ENCODE measurements at places on chromosomes 5 and 9.

- DNase-seq, result no peak
Measured at GRCh38 chr9:108377382-108377781, 478.4 kb downstream of the ACTL7B start.

DNA sequence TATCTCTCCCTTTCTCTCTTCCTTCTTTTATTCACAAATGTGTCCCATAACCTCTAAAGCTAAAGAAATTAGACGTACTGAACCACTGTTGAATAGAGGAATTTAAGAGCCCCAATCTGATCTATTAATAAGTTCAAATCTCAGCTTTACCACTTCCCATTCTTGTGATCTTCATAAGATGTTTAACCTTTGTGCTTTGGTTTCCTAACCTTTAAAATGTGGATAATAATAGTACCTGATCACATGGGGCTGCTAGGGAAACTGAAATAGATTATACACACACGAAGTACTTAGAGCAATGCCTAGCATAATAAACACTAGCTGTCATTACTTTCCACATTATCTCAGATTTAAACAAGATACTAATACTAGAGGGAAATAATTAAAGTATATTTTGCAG is 324.3 kb upstream of the SEMA6A start:
- no peak for DNase-seq

- no peak for DNase-seq
Measured at GRCh38 chr5:139481580-139482049, 943 bp downstream of the STING1 start.

- no peak for DNase-seq
Measured at GRCh38 chr9:75892216-75892911, 1.9 kb downstream of the PCSK5 start.

- no peak for DNase-seq
Measured at GRCh38 chr5:115319007-115319406, 22.6 kb upstream of the CCDC112 start.

DNA sequence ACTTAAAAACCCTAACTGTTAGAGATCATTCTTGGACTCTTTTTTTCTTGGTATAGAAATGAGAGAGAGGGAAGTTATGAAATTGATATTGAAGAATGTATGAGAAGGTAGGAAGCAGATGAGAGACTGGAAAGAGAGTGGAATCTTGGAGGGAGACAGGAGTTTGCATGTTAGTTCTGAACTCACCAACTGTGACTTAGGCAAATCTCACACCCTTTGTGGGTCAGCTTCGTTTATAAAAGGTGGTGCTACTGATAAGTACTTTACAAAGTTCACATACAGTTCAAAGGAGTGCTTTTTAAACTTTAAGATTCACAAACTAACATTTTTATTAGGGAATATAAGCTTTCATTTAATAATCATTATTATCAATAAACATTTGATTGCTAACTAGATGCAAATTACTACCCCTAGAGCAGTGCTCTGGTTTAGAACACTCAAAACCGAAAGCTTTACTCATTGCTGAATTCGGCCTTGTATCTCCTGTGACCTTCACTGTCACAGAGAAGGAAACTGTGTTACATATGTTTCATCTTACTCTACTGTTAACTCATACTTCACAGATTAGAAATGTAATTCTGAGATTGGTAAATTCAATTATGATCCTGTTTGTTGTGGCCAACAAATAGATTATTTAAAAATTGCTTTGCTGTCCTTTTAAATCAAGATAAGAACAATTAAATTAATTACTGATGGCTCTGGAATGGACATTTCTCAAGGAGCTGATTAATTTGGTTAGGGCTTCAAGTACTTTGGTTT is 143.2 kb downstream of the RMI1 start:
- no peak for DNase-seq

DNA sequence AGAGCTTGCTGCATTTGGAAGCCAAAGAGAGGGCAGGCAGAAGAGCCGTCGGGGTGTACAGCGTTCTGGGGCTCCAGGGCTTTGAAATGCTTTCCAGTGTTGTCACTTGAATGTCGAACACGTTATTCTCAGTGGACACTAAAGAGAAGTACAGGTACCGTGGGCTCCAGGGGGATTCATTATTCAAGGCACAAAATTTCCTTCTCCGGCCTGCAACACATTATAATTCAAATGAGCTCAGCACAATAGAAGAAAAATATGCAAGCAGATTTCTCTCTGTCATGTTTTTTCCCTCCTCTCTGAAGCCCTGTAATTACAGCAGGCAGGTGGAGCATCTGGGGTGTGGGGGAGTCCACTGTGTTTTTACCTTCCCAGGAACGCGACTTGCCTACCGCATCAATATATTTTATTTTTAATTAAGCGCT is 293.1 kb downstream of the ZSWIM6 start:
- no peak for DNase-seq

GRCh38 chr5:118604106-118604505 is 384.2 kb downstream of the DTWD2 start:
- DNase-seq, result no peak

GRCh38 chr9:115106001-115106400 is 12.0 kb downstream of the TNC start:
- DNase-seq, result no peak

DNA sequence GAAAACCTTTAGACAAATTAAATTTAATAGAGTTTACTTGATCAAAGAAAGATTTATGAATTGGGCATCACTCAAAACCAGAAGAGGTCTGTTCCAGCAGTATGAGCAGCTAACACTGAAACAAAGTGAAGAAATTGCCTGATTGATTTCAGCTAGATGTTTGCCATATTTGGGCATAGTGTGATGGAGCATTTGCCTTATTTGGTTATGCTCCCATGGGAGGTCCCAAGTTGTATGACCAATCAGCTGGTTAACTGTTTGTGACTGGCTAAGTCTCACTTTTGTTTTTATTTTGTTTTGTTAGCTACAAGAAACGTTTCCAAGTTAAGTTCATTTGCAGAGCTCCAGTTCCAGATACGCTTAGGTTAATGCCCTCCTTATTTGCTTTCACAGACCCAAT is 53.3 kb upstream of the LMNB1 start:
- DNase-seq, result no peak

DNA sequence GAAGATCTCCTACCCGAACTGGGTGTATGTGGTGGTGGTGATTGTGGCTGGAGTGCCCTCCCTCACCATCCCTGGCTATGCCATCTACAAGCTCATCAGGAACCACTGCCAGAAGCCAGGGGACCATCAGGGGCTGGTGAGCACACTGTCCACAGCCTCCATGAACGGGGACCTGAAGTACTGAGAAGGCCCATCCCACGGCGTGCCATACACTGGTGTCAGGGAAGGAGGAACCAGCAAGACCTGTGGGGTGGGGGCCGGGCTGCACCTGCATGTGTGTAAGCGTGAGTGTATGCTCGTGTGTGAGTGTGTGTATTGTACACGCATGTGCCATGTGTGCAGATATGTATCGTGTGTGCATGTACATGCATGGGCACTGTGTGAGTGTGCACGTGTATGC is 3.5 kb upstream of the SLC6A18 start:
- DNase-seq, result no peak

DNA sequence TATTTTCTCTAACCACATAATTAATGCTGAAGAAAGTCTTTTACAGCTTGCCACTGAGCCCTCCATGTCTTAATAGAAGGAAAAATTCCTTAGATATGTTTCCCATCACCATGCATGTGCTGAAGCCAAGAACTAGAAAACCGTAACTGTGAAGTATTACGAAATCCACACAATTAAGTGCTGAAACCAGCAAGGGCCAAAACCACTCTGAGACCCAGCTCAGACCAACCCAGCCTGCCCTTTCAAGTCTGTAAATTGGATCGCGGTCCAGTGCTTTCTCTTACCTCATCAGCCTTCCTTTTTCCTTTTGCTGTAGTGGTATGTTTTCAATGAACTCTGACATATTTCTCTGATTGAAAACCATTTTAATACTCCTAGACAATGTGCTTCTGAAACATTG is 26.3 kb downstream of the SEMA5A start:
- no peak for DNase-seq

DNA sequence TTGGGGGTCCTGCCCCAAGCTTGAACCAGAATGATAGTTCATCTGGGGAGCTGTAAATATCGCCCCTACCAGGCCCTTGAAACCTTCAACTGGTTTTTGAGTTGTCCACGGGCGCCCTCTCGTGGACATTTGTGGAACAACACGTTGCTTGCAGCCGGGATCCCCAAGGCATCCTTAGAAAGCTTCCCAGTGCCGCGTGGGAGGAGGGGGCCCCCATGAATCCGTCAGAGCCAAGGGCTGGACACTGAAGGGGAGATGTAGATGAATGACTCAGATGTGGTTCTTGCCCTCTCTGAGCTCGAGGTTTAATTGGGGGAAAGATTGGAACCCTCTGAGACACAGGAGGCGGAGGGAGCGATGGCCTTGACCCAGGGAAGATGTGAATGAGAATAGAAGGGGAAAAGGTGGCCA is 31.8 kb upstream of the ORM1 start:
- DNase-seq, result peak; percentile 27

DNA sequence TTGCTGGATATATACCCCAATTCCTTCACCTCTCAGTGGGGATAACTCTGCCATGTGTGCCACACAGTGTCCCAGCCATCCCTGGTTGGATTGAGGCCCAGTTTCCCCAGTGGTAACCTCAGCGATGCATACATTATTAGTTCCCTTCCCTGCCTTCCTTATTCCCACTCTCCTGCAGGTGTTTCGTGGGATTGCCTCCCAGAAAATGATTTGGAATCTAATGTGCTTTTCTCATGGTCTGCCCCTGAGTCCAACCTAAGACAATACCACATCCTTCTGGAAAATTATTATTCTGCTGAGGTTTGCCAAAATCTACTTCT is 8.4 kb upstream of the SPINK4 start:
- DNase-seq, result no peak

DNA sequence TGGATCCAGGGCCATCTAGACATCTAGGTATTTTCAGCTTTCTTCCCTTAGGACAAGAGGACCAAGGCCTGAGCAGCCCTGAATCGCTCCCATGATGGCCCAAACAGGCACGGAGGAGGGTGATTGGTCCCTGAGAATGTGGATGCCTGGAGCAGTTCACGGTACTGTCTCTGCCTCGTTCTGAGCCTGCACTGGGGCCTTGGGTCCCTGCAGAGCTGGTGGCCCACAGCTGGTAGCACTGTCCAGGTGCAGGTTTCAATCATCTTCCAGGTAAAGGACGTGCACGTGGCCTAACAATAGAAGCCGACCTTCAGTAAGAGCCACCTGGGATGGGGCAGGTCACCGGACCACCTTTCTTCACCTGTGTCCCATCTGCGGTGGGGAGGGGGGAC is 19.4 kb upstream of the FCN1 start:
- no peak for DNase-seq

GRCh38 chr5:78190402-78190801 is 104.1 kb downstream of the AP3B1 start:
- DNase-seq, result no peak

DNA sequence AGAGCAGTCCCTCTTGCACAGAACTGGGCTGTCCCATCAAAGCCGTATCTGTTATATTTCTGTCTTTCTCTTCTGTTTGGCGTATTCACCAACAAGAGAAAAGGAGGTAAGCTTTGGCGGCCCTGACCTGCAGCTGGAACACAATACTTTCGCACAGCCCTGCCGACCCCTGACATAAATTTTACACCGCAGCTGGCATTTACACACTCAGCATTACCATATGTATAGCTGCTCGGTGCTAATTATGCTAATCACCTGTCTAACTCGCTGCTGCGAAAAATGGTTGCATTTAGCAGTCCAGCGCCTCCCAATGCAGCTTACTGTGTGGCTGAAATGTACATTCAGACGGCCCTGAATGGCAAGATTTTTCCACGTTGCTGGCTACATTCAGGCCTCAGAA is 20.8 kb downstream of the PTCH1 start:
- no peak for DNase-seq

GRCh38 chr5:88769165-88769564 is 113.8 kb downstream of the MEF2C start:
- DNase-seq, result no peak

GRCh38 chr9:91089405-91090129 is 272.2 kb downstream of the AUH start:
- no peak for DNase-seq

GRCh38 chr9:33113799-33114547 is 37.5 kb upstream of the SMU1 start:
- no peak for DNase-seq

- DNase-seq, result peak; percentile 27
Measured at GRCh38 chr9:135887585-135888050, 19.7 kb downstream of the CAMSAP1 start.

- DNase-seq, result no peak
Measured at GRCh38 chr5:169070413-169070812, 230.5 kb downstream of the SLIT3 start.

DNA sequence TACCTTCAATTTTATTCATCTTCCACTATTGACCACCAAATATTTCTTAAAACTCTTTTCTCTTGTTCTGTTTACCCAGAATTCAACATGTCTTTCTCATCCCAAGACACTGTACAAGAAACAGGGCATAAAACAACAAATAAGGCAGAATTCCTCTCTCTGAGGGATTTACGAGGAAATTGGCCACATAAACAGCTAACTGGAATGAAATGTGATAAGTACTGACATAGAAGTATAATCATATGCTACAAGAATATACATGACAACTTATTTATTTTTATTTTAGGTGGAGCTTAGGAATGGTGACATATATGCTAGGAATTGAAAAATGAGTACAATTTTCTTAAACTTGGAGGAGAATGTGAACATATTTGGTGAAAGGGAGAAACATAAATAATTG is 48.8 kb upstream of the FBN2 start:
- no peak for DNase-seq

GRCh38 chr9:136840140-136840876 is 2.0 kb upstream of the AJM1 start:
- DNase-seq, result no peak

DNA sequence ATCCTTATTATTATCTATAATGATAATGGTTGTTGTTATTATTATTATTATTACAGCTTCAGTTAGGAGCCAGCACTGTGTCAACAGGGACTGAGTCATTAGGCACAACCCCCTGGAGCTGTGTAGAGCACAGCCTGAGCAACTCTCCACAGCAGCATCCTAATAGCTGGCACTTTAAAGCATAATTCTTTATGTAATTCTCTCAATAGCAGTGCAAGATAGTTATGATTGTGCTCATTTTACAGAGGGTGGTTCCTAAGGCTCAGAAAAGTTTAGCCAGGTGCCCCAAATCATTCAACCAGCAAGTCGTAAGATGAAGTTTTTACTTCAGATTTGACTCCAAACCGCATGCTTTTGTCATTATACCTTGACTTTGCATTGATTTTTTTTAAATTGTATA is 390.3 kb downstream of the ANXA1 start:
- DNase-seq, result no peak

DNA sequence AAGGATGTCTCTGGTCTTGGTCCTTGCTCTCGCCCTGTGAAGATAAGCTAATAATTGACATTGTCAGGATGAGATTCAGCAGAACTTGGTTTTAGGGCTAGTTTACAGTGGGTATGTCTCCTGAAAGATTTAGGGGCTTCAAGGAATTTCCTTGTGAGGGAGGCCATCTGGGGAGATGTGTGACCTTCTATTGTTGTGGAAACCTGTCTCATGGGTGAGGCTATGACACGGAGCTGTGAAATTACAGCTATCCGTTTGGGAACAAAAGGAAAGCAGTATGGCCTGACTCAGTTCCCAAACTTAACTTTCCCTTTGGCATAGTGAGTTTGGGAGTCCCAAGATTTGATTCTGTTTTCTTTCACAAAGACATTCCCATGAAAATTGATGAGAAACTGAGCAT is 142.0 kb downstream of the PARP8 start:
- no peak for DNase-seq

All from stimulated activated CD8-positive, alpha-beta memory T cell treated with anti-CD3 and anti-CD28 coated beads, Interleukin-15, amount 100 ng/mL, for 4 hours (primary cell).